Activated CD4-positive, CD25-positive, alpha-beta regulatory T cell treated with anti-CD3 and anti-CD28 coated beads, Interleukin-2, amount 50 U/mL, for 24 hours (primary cell): ENCODE measurements at places on chromosomes 2 and 18.

- no peak for ATAC-seq
Measured at GRCh38 chr2:220717283-220717682, 854.8 kb downstream of the EPHA4 start.

- no peak for ATAC-seq
Measured at GRCh38 chr2:150387586-150388288, 99.7 kb downstream of the RND3 start.

DNA sequence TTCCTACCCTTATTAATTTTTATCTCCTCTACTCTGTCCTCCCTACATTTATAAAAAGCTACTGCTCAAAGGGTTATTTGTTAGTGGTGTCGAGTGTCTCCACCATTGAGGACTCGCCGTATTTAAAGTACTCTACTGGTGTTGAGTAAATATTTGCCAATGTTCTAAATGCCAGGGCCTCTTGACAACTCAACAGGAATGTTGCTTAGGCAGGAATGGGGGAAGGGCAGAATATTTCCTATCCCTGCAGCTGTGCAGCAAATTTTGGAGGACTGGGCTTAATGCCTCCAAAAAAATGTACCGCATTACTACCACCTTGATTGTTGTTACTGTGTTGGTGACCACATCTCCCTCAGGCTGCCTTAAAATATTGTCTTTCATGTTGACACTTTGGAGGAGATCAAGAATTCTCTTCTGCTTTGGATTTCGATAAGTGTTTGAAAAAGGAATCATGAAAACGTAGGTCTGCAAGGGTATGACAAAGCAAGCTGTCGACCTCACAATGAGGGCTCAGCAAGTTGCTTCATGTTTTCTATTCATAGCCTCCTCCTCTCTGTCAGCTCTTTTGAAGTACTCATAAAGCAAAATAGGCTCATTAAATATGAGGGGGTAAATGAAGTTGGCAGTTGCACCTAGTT, 84.3 kb downstream of the EFEMP1 start:
- no peak for ATAC-seq

DNA sequence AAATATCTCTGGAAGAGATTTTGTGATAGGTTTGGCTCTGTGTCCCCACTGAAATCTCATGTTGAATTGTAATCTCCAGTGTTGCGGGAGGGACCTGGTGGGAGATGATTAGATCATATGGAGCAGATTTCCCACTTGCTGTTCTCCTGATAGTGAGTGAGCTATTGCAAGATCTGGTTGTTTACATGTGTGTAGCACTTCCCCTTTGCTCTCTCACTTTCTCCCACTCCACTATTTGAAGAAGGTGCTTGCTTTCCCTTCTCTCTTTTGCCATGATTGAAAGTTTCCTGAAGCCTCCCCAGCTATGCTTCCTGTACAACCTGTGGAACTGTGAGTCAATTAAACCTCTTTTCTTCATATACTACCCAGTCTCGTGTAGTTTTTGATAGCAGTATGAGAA, 97.0 kb upstream of the FN1 start:
- ATAC-seq: no peak

GRCh38 chr2:96876269-96877041, 6.6 kb upstream of the SEMA4C start:
- ATAC-seq: no peak
